ENCODE measurements at places on chromosomes 6 and 20.

GRCh38 chr6:169337886-169338445, 84.3 kb upstream of the THBS2 start:
- no peak for DNase-seq

- DNase-seq = no peak
Observed at GRCh38 chr20:1894471-1894950, 696 bp upstream of the SIRPA start.

DNA sequence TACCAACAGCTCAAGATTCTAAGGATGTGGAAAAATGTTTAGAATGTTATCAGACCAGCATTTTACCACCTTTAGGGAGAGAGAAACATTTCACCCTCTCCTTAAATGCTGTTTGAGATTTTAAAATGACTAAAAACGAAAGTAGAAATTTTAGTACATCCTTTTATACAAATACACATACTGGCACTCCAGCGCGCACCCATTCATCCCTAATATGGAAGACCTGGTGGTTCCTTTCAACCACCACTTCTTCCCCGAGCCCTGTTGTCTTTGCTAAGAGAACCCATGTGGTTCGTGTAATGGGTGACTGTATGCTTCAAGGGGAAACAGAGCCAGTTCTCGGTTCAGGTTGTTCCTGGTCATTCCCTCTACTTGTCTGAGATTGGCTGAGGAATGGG, 21.3 kb downstream of the SPATA2 start:
- DNase-seq = no peak

- no peak for DNase-seq
Observed at GRCh38 chr6:156065849-156066248, 610.2 kb upstream of the NOX3 start.

GRCh38 chr20:4632876-4633275, 88.8 kb upstream of the PRND start:
- no peak for DNase-seq

DNA sequence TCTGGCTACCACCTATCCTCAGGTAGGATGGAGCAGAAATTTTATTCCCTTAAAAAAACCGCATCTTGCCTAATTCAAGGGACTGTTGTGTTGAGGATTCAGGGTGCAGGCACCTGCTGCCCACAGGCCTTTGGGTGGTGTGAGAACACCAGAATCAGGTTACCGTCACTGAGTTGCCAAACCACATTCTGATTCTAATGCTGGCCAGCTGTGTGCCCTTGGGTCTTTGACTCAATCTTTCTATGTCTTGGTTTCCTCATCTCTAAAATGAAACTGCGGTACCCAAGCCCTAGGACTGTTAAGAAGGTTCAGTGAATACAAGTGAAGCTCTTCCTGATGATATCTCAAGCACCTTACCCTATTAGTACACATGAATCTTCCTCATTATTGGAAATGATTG, 827.3 kb downstream of the DHX35 start:
- no peak for DNase-seq

DNA sequence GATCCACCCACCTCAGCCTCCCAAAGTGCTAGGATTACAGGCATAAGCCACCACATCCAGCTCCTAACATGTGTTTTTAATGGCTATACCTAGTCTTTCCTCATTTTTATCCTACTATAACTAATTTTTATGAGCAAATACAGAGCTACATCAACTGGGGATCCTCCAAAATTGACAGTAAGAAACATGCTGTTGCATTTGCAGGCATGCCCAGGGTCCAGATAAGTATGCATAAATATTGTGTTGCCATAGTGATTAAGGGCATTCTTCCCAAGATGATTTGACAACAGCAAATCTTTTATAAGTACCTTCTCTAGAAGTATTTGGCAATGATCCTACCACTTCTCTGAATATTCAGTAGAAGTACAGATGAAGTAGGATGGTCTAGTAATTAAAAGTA, 41.9 kb upstream of the MOXD1 start:
- no peak for DNase-seq

GRCh38 chr6:40387127-40387870, 199.9 kb downstream of the LRFN2 start:
- DNase-seq = no peak

- DNase-seq = no peak
Observed at GRCh38 chr20:38441916-38442315, 6.8 kb upstream of the SNHG17 start.

GRCh38 chr6:11042750-11043377, 1.2 kb downstream of the ELOVL2 start:
- no peak for DNase-seq

DNA sequence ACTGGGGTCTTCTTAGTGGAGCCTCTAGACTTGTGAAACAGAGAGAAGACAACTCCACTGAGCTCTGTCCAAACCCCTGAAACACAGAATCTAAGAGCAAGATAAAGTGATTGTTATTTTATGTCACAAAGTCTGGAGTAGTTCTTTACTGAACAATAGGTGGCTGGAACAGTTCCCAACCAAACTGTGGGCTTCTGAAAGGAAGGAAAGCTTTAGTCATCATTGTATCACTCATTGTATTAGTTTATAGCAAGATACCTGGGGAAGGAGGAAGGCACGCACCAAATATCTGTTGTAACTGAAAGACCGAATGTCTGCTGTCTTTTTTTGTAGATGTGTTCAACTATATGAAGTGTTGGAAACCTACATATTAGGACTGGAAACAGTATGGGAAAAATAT, 284.9 kb upstream of the TBX18 start:
- DNase-seq = no peak

DNA sequence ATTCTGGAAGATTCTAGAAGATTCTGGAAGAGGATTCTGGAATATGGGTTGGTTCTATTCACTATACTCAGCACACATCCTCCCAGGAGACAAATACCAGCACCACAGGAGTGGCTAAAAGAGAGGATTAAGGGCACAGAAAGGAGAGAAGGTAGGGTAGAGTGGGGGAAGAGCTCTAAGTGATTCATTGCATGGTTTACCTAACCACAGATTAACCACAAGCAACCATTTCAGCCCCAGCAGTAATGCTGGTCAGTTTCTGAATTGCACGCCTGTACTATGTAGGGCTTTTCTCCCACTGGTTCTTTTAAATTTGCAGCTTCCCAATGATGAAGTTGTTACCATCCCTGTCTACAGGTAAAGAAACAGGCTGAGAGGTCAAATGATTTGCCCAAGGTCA, 192.7 kb upstream of the PMEPA1 start:
- DNase-seq = no peak

DNA sequence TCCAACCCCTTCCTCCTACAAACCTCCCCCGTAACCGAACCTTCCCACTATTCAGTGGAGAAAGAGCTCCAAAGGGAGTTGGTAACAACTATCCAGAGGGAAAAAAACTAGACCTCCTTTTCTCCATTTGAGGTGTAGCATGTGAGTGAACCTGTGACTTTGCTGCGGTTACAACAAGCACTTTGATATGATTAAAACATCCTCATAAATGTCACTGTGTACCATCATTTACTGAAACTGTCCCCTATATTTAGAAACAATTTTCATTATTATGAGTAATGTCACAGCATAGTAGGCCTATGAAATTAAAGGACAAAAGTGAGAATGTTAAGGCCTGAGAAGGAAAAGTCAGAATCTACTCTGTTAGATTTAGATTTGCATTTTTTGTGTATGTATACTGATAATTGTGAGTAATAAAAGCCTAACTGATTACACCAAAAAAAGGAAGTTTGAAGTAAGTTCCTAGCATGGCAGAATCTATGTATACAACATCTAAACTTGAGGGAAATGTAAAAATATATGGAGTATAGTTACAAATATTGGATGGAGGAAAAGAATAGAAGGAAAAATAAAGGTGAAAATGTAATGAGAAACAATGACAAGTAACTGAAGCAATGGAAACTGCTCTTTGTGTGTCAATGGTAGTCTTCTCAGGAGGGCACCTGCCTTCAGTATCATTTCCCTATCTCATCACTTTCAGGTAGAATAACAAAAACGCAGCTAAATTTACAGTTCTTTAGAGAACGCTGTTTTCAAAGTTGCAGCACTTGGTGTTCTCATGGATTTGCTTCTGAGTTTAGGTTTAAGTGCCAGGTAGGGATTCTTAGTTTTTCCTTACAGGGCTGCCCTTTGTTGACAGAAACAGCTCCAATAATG, 145.9 kb downstream of the IMPG1 start:
- DNase-seq = no peak

DNA sequence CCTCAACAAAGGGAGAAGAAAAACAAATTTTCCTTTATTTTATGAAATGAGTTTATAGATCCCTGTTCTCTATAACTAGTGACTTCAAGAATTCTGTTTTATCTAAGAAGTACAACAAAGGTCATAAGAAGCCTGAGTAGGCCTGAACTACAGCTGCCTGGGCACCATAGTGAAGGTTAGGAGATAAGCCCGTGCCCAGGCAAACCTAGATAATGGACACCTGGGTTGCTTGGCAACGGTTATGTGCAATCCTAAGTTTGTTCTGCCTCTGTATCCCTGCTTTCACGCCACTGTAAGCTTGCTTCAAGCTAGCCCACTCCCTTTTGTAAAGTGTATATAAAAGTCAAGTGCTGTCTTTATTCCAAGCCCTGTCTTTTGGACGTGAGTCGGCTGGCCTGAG, 23.2 kb downstream of the SCGN start:
- DNase-seq = no peak

GRCh38 chr6:105322499-105323225, 80.2 kb downstream of the PREP start:
- DNase-seq = no peak

DNA sequence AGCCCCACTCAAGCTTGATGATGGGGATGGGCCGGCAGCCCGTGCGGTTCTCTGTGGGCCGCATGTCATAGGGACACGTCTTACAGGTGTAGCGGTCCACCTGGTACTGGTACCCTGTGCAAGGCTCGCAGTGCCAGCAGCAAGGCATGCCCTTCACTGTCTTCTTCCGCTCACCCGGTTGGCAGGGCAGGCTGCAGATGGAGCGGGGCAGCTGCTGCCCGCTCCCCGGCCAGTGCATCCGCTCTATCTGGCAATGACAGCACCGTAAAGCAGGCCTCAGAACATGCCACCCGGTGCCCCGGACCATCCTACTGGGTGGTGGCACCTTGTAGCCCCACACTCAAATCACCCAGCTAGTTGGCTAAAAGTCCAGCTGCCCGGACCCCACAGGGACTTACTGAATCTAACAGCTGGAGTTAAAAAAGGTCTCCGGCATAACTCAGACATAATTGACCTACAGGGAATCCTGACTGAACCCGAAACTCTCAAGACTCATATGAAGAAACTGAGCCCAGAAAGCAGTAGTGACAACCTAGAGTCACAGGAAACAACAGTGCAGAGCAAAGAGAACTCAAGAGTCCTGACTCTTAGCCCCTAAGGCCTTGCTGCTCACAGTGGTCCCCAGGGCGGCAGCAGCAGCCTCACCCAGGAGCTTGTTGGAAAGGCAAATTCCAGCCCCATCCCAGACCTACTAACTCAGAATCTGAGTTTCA, 109.4 kb downstream of the GRM4 start:
- DNase-seq = no peak

DNA sequence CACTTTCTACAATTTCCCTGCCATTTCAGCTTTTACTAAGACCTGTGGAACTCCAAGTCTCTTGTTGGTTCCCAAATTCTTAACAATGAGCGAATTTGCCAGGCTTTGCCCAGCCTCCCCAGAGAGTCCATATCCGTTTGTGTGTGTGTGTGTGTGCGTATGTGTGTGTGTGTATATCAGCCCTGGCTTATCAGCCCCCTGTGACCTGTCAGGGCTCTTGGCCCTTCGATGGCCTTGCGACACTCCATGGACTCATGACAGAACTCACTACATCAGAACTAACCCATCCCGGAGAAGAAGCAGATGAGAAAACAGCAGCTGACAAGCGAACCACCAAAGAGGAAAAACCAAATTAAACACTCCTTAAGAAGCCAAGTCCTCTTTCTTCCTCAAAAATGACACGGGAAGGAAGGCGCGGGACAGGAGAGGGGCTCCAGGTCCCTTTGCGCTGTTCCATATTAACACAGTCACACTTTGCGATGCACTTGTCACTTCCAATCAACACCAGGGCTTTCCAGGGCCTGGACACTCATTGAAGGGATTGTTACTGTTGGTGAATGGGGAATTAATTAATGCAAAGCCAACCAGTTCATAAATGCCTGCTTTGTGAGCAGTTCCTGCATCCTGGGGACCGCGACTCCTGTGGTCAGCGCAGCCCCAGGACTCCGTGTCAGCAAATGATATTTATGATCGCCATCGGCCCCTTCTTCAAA, 524.0 kb downstream of the CD83 start:
- DNase-seq = no peak

DNA sequence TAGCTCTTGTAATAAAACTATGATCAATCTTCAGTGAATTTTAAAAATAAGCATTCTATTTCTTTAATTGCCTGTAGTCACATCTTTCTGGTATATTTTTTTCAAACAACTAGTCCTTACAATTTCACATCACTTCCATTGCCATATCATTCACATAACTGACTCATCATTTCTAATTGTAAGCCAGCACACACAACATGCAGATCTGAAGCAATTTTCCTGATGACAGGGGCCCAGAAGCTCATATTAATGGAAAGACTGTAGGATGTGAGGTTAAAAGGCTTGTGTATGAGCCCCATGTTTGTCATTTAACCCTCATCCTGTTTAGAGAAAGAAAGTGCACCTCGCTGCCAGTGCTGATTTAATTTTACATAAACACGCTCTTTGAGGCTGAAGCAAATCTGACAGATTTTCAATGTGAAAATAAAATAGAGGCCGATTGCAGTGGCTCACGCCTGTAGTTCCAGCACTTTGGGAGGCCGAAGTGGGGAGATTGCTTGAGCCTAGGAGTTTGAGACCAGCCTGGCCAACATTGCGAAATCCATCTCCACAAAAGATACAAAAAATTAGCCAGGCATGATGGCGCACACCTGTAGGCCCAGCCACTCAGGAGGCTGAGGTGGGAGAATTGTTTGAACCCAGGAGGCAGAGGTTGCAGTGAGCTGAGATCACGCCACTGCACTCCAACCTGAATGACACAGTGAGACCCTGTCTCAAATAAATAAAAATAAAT, 40.1 kb upstream of the LTV1 start:
- no peak for DNase-seq

DNA sequence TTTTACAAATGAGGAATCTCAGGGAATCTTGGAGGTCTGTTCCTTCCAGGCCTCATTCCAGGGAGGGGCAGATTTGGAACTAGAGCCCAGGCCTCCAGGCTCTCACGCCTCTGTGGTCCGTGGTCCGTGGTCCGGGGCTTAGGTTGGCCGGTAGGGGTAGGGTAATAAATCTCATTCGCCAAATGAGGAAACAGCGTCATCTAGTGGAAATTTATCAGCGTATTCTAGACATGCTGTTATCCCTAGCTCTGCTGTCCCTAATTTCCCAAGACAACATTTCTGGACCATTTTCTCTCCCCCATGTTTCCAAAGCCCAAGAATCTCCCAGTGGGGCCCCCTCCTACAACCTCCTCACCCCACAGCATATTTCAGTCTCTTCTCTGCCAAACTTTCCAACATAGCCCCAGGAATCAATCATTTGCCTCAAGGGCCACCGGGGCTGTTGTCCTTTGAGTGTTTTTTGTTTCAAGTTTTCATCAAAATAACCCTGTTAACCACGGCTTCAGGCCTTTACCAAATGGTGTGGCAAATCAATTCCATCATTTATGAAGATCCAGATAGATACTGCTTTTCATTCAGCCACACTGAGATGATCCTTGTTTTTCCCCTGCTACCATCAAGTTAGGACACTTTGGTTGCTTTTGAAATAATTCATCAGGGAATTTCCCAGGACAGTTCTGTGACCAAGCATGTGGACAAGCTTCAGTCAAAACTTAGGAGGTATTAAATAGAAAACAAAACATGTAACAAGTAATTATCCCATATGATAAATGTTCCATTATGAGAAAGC, 126.8 kb downstream of the ALDH8A1 start:
- peak; percentile 61 for DNase-seq

Data from CD4-positive, alpha-beta T cell treated with Interleukin-10 for 1 hour (primary cell).